ACHN (cell line): ENCODE measurements at places on chromosomes 16 and 17.

- DNase-seq = no peak
These were observed 265.9 kb downstream of the WWOX start for GRCh38 chr16:78365366-78365765.

DNA sequence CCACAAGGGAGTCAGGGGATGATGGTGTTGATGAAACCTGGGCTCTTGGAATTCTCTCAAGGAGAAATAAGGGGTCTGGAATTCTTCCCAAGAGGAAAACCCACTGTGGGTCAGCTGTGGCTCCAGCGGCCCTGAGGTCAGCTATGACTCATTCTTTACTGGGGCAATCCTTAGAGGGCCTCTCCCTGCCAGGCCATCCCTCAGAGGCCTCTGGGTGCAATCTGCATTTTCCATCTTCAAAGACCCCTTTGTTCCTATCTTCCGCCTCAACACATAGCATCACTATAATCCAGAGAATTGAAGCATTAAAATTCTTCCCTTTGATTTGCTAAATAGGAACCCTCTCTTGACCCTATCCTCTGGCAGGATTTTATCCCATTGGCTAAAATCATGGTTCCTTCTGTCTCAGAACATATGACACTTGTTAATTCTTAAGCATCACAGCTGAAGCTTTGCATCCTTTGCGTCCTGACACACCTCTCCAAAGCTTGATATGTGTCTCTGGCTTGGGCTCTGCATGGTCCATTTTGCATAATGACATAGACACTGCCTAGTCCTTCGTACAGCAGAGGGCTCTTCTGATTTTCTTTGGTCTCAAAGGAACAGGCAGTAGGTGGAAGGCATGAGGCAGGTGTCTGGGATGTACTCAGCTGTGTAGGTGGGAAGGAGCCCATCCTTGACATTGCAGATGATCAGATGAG lies 4.4 kb upstream of the KRT37 start:
- no peak for DNase-seq

- DNase-seq = peak; percentile 17
These were observed 34.8 kb downstream of the CBFA2T3 start for GRCh38 chr16:88941913-88942909.

DNA sequence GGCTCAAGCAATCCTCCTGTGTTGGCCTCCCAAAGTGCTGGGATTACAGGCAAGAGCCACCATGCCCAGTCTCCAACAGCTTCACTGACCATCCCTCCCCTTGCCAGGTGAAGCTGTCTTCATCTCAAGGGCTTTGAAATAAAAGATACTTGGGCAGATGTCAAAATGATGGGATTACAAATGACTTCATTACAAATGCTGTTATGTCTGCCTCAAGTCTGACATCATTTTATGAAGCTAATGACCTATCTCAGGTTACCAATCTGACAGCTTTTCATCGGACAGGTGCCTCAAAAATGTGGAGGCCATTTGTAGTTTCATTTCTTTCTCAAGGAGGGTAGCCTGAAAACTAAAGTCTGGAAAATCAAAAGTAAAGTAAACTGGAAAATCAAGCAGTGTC lies 323.7 kb upstream of the TBX2 start:
- no peak for DNase-seq
